ENCODE measurements at places on chromosomes 3 and 15.
A peak's percentile ranks its signal among the peaks of the same experiment; 100 is the strongest.

- DNase-seq: peak; percentile 37
These were observed 2.9 kb downstream of the THBS1 start for GRCh38 chr15:39583596-39584265.

DNA sequence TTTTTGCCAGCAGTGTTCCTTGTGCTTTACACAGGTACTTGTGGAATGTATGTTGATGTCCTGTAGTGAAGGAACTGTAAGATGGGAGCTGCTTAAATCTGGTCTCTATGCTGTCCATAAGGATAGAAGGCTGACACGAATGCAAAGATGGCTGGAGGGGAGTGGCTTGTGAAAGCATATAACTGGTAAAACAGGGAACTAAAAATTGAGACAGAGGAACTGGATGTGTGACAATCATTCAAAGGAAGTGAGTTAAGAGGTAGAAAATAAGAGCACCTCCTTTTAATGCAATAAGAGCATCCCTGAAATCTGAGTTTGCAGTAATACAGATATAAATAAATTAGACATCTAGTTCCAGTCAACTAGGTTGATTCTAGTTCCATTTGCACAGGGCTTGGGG, 35.2 kb downstream of the RNF13 start:
- peak; percentile 12 for DNase-seq

GRCh38 chr3:122366379-122366749, 16.7 kb downstream of the MIX23 start:
- DNase-seq: no peak

DNA sequence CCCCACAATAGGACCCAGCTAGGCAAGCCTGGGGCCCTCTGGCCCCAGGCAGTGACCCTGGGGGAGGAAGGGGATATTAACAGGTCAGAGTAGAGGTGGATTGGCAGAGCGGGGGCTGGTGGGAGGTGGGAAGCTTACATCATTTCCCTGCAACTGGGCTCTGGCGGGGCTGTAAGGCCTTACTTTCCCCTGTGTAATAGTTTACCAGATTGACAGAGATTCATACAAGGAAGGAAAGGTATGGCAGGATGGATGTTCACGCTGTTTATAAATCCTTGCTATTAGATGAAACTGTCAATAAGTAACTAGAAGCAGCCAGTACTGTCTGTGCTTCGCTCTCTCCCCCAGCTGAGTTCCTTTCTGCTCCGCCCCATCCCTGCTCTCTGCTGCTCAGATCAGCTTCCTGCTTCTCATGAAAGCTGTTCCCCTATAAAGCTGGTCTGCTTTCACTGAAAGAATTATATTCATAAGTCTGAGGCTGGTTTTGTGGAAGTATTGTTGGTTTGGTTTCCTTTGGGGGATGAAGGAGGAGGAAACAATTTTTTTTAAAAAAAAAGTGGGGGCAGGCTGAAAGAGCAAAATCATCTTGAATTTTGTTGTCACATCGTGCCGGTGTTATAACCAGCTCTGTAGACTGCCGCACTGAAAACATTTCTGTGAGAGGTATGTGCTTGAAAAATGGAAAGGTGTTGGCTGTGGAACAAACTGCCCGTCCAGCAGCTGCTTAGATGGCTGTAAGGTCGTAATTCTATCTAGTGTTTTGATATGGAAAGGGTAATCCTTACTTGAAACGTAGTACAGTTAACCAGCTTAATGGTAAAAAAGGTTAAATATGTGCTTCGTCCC, 76.4 kb downstream of the BBX start:
- peak; percentile 75 for DNase-seq

- DNase-seq: no peak
These were observed 75.9 kb downstream of the TNIK start for GRCh38 chr3:171384101-171384891.

GRCh38 chr3:71652781-71653413, 69.4 kb upstream of the FOXP1 start:
- DNase-seq: peak; percentile 83

DNA sequence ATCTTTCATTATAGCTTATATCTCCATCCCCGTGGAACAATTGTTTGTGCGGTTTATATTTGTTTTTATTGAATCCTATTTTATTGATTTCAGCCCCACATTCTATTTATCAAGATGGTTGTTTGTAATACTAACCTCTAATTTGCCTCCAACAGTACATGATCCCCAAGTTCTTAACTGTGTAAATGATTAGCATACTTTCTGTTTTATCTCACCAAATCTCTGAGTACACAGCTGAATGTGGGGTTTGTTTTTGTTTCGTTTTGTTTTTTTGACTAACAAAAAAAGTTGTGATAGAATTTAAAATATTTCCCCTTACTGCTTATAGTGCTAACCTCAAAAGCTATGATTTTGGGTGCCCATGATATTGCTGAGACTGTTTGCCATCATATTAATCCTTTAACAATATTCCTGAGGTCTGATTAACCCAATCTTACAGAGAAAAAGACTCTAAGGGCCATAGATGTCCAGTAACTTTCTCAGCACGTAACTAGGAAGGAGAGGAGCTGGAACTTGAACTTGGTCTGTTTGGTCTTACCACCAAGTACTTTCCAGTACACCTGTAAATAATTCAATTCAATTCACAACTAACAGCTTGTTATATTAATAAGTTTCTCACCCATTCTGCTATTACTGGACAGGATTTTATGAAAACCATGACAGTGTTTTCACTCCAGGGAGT, 789.8 kb downstream of the TUSC7 start:
- no peak for DNase-seq

- peak; percentile 8 for DNase-seq
These were observed 340.6 kb downstream of the KCNH8 start for GRCh38 chr3:19488939-19489338.

GRCh38 chr3:66572090-66572675, 71.4 kb upstream of the LRIG1 start:
- DNase-seq: no peak

DNA sequence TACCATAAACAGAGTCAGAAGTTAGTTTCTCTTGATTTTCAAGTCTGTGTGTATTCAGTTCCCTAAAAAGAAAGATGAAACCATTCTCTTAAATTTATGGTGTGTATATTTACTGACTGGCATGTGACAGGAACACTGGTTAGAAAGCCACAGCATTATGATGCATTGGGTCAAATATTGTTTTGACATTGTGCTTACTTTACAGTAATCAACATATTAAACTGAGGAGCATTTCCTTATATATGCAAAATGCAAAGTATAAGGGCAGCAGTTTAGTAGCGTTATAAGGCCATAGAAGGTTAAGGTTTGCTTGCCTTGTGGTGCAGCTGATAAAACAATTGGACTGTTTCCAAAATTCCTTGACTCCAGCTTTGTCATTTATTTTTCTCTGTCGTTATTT, 72.9 kb downstream of the EPHA3 start:
- DNase-seq: no peak

DNA sequence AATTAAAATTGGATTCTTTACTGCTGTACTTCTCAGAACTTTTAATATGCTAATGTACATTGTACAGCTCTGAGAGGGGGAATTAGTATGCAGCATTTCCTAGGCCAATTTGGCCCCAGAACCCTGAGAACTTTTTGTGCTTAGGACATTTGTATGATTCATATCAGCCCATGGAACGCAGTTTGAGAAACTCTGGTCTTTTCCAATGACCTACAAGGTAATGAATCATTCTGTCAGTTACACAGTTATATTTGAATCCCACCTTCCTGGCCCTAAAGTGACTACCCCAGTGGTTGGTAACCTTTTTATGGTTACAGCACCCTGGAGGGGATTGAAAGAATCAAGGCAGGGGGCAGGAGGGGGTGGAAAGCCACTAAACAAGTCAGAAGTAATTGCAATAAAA, 25.6 kb upstream of the KBTBD12 start:
- DNase-seq: no peak

- DNase-seq: no peak
These were observed 100.1 kb downstream of the VGLL3 start for GRCh38 chr3:86890741-86891396.

- no peak for DNase-seq
These were observed 87.6 kb downstream of the THBS1 start for GRCh38 chr15:39668457-39668856.

DNA sequence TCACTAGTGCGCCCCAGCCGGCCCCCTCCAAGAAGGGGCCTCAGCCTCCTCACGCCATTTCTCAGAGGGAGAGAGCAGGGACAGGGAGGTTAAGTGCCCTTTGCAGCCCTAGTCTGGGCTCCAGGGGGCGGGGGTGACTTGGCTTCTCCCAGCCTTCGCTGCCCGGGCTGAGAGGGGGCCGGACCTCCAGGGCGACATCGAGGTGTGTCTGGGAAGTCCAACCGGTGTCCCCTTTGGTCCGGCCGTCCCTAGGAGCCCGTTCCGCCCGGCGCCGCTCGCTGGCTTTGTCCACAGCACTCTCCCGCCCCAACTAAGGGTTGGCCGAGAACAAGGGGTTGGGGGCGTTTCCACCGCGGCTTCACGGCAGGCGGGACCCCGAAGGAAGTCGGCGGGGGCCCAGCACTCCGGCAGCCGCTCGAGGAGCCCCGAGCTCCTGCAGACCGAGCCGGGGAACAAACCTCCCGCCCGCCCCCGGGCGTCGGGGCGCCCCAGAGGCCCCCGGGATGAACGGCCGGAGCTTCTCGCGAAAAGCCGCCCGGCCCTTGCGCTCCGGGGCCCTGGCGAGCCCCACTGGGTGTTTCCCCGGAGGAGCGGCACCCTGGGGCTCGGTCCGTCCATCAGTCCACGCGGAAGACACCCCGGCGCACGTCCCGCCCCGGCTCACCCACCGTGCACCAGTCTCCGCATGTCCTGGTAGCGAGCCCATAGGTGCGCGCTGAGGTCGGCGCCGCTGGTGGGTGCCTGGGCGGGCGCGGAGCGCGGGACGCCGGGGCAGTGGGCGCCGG, 627 bp downstream of the NT5DC2 start:
- peak; percentile 50 for DNase-seq

- no peak for DNase-seq
These were observed 10.4 kb downstream of the CFAP92 start for GRCh38 chr3:128983293-128984069.

DNA sequence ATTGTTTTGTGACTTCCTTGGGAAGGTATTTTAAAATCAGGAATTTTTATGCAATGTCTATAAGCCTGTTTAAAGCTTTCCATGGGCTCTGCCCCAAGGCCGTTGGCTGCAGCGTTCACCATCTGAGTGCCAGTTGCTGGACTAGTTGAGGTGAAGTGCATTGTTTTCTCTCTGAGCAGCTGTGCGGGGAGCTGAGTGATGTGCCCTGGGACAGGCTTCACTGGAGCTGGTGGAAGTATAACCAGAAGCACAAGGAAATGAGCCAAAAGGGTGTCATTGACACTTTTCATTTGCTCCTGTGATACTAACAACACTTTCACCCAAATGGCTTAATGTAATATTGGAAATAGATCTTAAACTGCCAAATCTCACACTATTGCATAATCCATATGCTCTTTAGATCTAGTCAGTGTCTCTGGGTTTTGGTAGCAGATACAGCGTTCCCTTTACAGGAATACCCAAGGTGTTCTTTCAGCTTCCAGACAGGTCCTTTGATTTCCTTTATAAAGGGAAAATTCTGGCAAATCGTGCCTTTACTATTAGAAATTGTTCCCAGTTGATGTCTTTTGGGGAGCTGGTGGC, 29.2 kb downstream of the APH1B start:
- DNase-seq: no peak

GRCh38 chr3:110569073-110569472, 502.5 kb upstream of the NECTIN3 start:
- no peak for DNase-seq

DNA sequence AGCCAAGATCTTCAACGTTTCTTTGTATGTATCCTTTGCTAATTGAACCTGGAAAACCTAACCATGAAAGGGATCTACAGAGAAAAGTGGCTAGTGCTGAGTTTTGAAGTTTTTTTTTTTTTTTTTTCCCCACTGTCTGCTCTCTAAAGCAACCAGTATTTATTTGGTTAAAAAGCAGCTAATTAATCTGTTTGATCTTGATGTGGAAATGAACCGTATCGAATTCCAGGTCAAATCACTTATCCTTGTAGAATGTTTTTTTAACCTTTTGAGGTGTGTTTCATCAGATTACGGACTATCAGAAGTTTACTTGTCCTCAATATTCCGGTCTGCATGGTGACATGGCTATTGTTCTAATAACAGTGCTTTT, 117.2 kb downstream of the FNDC3B start:
- no peak for DNase-seq

Data from hematopoietic multipotent progenitor cell treated with erythropoietin and hydrocortisone succinate and interleukin-3 and kit ligand, for 6 days (in vitro differentiated cells).